Stimulated activated naive CD8-positive, alpha-beta T cell treated with anti-CD3 and anti-CD28 coated beads, Interleukin-15, amount 100 ng/mL, for 72 hours (primary cell): ENCODE measurements at places on chromosomes 7 and 10.

DNA sequence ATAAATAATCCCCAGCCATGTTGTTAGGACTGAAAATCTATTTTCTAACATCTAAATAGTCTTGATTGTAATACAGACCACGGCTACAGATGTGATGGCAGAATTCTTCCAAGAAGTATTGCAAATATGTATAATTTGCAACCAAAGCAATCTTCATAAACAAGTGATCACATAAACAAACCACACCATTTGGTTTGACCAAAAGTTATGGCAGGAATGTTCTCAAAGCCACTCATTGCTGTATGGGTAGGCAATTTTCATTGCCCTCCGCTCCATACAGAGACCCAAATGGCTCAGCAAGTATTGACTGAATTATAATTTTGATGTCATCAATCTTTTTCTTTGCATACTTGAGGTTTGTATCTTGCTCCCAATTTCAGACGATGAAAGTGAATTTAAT, 19.0 kb upstream of the RHOBTB1 start:
- no peak for DNase-seq

GRCh38 chr10:126686719-126687118, 16.2 kb upstream of the C10orf90 start:
- no peak for DNase-seq

DNA sequence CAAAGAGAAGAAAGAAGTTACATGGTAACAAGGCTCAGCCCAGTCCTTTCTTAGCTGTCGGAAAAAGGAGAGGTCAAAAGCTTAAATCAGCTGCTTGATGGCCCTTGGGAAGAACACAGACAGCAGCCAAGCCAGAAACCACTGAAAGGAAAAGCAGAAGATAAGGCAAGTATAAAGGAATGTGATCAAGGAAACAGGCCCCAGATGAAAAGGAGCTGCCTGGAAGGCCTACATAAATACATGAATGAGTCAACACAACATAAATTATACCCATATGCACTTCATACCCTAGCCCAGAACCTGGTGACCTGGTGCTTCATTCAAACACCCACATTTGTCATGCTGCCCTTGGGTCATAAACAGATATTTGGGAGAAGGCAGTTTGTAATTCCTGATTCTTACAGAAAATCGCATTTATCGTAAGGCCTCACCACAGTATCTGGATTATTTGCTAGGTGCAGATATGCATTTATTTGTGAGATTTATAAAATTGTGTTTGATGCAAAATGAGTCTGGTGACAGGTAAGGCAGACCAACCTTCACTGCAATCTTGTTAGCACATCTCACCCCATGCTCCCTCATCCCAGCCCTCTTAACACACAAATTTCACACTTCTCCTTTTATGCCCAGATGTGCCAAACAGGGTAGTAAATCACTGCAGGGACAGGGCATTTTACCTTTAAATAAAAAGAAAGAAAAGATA, 94.9 kb upstream of the KCNIP2 start:
- DNase-seq: no peak

GRCh38 chr10:128985036-128985435, 482.0 kb upstream of the MGMT start:
- DNase-seq: no peak

GRCh38 chr10:13036841-13037240, 35.3 kb upstream of the CCDC3 start:
- no peak for DNase-seq
